Inflammatory macrophage (primary cell): ENCODE measurements at places on chromosomes 13 and 19.

GRCh38 chr13:67515895-67516294, 285.8 kb upstream of the PCDH9 start:
- DNase-seq, result no peak

DNA sequence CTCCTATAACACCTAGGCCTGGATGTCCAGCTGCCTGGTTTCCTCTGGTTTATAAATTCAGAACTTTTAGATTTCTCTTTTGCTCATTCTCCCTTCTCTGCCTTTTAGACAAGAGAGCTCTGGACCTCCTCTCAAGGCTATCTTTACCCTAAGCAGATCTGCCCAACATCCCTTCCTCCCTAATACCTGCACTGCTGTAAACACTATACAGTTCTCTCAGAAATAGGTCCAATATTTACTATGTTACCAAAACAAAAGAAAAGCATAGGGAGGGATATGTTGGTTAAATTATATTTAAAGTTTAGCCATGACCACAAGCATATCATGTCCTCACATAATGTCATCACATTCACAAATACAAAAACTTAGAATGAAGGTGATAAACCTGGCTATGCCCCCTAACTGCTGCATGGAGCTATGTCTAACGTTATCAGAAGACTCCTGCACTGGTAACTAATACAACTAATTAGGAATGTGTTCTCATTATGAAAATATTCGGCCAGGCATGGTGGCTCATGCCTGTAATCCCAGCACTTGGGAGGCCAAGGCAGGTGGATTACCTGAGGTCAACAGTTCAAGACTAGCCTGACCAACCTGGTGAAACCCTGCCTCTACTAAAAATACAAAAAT, 18.0 kb downstream of the KPNA3 start:
- no peak for DNase-seq

- DNase-seq, result no peak
Measured at GRCh38 chr13:34776390-34776981, 165.6 kb upstream of the NBEA start.

DNA sequence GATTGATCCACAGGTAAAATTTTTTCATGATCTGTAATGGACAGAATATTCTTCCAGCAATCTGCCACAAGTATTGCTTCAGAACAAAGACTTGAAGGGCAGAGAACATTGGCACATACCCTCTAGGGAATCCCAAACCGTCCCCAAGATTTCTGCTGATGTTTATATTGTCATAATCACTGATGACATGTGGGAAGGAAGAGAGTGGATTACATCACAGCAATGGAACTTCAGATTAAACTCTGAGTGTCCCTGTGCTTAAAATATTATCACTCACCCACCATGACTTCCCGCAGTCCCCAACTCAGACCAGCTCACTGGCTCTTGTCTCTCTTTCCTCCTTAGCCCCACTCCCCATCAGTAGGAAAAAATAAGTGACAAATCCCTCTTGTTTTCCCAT, 8.5 kb upstream of the TPT1 start:
- DNase-seq, result peak; percentile 42

GRCh38 chr19:42113641-42114348, 18.5 kb downstream of the POU2F2 start:
- no peak for DNase-seq

DNA sequence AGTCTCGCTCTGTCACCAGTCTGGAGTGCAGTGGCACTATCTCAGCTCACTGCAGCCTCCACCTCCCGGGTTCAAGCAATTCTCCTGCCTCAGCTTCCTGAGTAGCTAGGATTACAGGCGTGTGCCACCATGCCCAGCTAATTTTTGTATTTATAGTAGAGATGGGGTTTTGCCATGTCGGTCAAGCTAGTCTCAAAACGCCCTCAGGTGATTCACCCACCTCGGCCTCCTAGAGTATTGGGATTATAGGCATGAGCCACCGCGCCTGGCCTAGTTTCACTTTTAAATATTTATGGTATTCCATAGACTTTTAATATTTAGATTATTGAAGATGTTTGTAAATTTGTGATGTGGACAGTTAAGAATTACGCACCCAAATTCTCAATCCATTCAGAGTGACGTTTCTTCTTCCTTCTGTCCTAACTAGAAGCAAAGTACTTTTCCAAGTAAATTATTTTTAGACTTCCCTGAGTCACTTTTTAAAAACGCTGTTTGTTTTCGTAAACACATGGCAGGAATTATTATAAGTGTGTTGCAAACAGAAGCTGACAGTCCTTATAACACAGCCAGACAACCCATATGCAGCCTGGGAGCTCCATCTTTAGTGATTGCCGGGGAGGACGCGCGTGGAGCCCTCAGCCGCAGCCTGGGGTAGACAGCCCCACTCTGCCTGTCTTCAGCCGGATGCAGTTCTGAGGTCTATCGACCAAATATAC, 131.7 kb downstream of the ATP11A start:
- no peak for DNase-seq

DNA sequence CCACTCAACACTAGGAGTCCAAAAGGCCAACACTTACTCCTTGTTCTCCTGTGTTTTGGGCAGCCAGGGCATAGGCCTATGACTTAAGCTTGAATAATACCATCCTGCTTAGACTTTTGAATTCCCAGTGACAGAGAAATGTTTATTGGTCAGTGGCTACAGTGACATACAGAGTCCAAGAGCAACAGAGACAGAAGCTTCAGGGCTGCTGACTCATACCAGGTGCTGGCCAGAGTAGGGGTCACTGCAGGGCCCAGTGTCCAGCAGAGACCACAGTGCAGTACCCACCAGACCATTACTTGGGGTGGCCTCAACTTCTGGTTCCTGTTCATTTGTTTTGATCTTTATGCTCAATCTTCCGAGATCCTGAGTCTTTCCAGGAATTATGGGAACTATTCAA, 6.0 kb upstream of the FREM2 start:
- DNase-seq, result no peak

- no peak for DNase-seq
Measured at GRCh38 chr19:56547535-56547934, 8.8 kb downstream of the ZFP28 start.

- no peak for DNase-seq
Measured at GRCh38 chr19:40150170-40150569, 41.1 kb upstream of the MAP3K10 start.

- DNase-seq, result no peak
Measured at GRCh38 chr13:59459972-59460371, 703.8 kb downstream of the DIAPH3 start.

DNA sequence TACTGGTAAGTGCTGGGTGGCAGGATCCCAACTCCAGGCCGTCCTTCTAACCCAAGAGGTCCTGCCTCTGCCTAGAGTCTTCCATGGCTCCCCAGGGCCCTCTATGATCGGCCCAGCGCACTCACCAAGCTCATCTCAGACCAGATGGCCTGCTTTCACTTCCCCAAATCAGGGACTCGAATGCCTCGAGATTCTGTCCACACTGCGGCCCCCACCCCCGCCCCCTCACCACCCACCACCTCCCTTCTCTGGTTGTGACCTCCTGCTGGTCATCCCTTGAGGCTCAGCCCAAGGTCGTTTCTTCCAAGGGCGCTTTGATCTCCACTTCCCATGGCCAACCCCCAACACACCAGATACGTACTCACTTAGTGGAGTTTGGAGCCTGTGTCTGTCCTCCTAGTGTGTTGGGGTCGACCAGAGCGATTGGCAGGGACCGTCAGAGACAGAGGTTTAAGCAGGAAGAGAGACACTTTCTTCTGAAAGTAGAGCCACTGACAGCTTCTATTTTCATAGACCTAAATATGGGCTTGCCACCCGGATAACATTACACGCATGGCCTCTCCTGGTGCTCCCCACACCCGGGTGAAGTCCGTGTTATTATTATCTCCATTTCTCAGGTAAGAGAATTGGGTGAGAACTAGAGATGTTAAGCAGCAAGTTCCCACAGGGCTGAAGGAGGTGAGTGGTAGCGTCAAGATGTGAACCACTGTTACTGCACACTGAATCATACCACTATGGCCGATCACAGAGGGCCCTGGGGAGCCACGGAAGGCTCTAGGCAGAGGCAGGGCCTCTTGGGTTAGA, at the start of gene FCER2:
TSS of gene FCER2 (minus strand) at position 478 of the 804 bp plus-strand sequence. CDS start 2,371 bp downstream, outside the sequence.
- DNase-seq, result peak; percentile 76

- DNase-seq, result no peak
Measured at GRCh38 chr13:29587645-29588044, 7.8 kb downstream of the SLC7A1 start.

DNA sequence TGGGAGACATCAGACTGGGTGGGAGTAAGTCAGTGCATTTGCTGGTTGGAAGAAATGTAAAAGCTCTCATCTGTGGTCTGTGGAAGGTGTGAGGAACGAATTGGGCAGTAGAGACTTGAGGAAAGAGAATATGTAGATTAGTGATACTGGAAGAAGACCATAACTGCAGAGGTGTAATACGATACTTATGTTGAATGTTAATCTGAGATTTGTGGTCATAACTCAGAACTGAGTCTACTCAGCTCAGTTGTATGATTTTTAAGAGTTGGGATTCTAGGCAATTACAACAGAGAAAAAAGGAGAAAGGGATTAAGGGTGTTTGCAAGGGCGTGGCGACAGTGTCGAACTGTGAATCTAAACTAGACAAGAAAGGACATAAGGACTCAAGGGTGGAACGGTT, 3.2 kb upstream of the IL17D start:
- DNase-seq, result no peak

GRCh38 chr13:20366056-20366455, 133.9 kb upstream of the GJB6 start:
- no peak for DNase-seq

- no peak for DNase-seq
Measured at GRCh38 chr13:23901365-23901764, 4.1 kb upstream of the C1QTNF9B start.

DNA sequence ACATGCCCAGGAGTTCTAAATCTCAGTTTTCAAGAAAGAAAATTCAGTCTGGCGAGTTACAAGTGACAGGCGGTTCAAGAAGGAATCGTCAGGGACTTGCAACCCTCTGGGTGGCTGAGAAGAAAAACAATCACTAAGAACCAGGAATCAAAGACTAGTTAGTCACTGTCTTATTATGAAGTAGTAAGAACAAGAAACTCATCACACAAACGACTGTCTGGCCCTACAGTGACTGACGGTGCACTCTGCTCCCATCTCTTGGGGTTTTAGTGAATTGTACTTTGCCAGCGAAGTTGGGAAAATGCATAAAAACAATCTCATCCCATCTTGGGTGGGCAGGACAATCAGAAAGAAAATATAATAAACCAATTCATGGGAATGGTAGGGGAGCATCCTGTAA, 63.7 kb upstream of the SACS start:
- DNase-seq, result no peak

DNA sequence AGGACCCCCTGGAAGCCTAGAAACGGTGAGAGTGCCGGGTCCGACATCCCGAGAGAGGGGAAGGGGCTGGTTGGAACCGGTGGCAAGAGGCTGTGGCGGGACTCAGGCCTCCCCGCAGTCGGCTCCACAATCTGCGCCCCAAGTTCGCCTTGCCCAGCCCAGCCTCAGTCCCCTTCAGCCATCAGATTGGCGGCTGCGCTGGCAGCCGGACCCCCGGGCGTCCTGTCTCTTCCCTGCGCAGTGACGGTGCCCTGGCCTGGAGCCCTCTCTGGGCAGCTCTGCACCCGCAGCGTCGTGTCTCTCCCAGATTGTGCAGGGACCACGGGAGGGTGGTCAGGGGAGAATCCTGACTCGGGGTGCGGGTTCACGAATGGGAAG, 315 bp downstream of the ZNF492 start:
- DNase-seq, result no peak

DNA sequence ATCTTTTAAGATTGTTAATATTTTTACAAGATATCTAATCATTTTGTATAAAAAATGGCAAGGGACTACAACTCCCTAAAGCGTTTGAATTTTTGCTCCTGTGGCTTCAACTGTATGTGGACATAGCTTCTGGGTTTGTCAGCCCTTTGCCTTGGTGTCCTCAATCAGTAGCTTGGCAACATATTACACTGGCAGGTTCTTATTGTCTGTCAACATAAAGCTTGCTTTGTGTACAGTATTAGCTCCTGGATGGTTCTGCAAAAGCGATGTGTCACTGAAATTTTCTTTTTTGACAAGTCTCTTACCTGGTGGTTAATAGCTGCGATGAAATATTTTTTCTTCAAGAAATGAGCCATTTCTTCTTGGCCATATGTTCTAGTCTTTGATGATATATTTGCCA, 190.0 kb downstream of the HS6ST3 start:
- no peak for DNase-seq

DNA sequence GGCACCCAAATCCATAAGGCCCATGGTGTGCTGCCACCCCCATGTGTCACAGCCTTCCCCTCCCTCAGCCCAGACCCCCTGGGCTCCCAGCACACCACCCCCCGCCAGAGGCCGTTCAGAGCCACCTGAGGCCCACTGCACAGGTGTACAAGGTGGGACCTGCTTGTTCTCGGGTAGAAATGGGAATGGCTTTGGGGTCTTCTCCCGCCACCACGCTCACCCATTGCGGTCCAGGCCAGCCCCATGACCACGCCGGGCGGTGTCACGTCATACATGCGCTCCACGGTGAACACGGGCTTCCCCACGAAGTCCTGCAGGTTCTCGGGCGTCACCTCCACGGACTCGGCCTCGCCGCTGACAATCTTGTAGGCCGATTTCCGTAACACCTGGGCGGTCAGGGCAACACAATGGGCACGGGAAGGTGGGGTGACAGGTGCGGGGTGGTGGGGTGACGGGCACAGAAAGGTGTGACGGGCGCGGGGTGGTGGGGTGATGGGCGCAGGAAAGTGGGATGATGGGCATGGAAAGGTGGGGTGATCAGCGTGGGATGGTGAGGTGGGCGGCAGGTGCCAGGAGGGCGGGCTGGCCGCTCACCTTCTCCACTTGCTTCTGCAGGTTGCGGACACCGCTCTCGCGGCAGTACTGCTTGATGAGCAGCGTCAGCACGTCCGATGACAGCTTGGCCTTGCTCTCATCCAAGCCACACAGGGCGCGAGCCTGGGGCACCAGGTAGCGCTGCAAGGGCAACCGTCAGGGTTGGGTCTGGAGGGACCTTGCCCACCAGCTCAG, 4.3 kb downstream of the RPL36 start:
- DNase-seq, result no peak

GRCh38 chr19:57465680-57466381, 8.9 kb upstream of the VN1R1 start:
- DNase-seq, result peak; percentile 53

DNA sequence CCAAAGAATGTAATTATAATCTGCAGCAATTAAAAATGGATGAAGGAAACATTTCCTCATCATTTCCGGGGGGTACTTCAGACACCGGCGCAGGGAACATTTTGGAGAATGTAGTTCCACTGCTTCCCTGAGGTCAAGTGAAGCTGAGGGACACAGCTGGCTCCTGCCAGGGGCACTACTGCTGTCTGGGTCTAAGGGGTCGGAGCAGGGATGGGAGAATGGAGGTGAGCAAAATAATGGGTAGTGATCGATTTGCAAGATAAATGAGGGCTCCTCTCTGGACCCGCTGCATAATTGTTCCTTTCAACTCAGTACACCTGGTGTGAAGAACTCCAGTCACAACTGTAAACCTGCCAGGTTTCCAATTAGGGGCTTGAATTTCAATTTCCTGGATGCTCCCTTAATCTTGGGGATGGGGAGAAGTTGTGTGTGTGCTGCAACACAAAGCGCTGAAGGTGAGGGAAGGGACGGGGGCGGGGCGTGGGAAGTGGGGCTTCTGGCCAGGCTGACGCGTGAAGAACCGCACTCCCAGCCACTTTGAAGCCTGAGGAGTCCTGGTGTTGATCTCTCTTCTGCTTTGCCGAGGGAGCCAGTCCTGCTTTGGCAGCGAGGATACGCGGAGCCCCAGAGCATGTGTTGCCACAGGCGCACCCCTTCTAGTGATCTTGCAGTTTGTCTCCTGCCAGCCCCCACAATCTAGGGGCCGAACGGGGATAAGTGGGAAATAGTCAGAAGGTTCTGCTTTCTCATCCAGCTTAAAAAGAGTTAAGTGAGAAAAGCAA, 57.9 kb upstream of the PCDH8 start:
- no peak for DNase-seq

GRCh38 chr13:112687836-112688559, 1.8 kb upstream of the ATP11A start:
- no peak for DNase-seq
